ENCODE measurements at places on chromosomes 1 and 21.

DNA sequence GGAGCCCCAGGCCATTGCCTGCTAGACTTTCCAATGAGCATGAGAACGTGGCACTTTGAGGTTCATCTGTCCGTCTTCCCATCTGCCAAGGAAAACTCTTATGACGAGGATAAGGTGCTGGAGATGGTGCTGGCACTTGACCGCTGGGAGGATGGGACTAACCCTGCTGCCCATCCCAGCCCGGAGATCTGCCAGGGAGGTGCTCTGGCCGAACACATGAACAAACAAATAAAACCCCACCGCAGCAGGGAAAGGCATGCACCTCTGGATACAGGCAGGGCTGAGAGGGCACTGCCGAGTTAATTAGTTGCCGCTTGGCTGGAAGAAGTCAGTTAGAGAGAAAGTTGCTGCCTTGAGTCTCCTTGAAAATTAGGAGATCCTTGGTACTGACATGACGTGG is 308.4 kb downstream of the AJAP1 start:
- DNase-seq: no peak

DNA sequence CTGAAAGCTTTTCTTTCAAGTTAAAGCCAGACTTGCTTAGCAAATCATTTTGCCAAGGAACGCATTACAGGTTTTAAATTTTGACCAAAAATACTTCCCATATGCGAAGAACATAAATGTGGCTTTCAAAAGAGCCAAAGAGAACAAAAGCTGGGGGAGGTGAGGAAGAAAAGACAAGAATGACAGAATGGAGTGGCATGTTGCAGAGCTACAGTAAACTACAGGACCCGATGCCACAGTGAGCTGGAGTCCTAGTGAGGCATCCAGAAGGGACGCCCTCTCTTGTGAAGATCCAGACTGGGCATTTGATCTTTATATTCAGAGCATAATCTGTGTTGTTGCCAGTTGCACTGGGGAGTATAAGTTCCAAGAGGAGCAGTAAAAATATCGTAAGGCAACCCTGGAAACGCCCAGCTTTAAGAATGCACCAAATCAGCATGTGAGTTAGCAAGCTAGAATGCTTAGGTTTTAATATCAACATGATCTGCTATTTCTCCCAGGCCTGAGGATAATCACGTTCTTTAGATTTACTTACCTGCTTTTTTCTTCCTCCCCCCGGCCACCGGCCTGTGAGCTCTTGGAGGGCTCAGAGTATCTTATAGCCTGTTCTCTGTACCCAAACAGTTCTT is 48.4 kb upstream of the HOOK1 start:
- DNase-seq: no peak

GRCh38 chr1:70459496-70460225 is 48.6 kb downstream of the CTH start:
- DNase-seq: no peak

DNA sequence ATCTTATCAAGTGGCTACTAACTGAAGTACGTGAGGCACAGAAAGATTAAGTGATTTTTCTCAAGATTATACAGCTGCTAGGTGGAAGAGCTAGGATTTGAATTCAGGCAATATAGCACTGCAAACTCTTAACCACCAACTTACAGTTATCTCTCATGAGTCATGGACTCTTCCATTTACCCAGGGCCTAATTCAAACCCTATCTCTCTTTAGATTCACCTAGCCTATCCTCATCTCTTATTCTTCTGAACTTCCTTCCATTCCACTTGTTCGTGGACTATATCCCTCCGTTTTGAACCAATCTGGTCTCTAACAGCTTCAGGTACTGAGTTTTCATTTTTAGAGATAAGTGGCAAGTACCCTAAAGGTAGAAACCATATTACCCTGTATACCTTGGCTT is 92.8 kb upstream of the DMRTA2 start:
- DNase-seq: no peak
